ENCODE measurements at places on chromosomes 12 and 14.

DNA sequence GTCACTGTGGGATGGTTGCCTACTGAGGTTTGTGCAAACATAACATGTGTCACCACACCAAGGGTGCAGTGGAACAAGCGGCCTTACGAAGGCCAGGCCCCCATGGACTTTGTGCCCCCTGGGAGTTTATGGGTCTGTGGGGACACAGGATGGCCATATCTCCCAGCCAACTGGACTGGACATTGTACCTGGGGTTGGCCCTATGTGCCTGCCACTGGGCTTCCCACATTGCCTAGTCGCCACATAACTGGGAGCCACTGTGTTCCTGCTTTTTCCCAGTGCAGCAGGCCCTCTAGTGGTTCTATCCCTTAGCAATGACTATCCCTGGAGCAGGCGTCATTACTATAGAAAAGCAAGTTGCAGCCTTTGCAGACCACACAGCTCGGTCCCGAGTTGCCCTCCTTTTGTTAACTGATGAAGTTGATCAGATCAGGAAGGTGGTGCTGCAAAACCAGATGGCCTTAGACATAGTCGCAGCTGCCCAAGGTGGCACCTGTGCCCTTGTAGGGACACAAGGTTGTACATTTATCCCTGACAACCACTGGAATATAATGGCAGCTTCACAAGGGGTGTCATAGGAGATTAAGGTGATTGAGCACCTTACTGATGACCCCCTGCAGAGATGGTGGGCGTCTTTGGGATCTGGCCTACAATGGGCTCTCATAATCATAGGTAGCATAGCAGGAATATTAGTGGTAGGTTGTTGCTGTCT lies 15.2 kb upstream of the RNASE12 start:
- no peak for DNase-seq

DNA sequence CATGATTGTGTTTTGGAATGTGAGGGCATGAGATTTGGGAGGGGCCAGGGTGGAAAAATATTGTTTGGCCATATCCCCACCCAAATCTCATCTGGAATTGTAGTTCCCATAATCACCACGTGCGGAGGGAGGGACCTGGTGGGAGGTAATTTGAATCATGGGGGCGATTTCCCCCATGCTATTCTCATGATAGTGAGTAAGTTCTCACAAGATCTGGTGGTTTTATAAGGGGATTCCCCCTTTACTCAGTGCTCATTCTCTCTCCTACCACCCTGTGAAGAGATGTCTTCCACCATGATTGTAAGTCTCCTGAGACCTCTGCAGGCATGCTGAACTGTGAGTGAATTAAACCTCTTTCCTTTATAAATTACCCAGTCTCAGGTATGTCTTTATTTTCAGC lies 15.7 kb downstream of the OR10P1 start:
- peak; percentile 17 for DNase-seq

- no peak for DNase-seq
Observed at GRCh38 chr14:56100556-56100955, 17.7 kb upstream of the PELI2 start.

DNA sequence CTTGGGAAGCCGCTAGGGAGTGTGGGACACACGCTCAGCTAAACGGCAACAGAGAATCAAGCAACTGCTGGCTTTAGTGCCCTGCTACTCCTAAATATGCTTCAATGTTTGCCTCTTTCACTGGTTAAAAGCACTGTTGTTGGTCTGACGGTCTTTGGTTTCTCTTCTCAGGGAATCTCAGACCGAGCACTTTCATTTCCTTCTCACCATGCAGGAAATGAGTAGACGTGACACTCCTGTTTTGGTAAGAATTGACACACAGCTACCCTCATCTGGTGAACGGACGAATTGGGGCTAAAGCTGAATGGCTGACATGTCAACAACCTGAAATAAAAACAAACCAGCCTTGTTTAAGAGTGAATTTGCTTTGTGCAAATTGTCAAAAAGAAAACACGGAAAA lies 57.5 kb upstream of the PIWIL1 start:
- peak; percentile 26 for DNase-seq

DNA sequence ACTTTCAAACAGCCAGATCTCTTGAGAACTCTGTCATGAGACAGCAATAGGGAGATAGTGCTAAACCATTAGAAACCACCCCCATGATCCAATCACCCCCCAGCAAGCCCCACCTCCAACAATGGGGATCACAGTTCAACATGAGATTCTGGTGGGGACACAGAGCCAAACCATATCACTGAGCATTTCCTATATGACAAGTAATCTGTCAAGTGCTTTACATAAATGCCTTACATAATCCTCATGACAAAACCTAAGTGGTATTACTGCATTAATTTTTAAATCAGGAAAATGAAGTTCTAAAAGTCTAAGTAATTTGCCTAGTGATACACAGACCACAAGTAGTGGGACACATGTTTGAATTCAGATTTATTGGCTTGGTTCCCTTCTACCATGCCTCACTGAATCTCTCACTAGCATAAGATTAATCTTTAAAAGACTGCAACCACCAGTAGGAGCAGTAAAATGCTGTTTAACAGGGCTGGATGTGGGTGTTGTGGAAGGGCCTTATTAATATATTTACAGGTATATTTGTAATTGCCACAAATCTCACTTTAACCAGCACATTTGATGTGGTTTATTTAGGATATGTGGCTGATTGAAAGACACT lies 323.1 kb upstream of the FBXO33 start:
- no peak for DNase-seq

DNA sequence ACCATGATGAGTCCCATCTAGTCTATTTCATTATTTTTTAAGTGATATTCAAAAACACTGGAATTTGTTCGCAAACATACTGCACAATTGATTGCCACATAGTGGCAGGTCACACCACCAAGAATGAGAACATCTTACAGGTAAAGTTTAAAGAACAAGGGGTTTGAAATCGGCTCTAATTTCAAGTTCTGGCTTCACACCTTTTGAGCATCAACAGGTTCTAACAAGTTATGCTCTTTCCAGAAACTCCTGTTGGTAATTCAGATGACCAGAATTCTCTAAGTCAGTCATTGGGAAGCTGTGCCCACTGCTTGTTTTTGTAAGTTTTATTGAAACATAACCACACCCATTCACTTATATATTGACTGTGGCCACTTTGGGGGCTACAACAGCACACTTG lies 336.3 kb downstream of the FUT8 start:
- DNase-seq, result no peak

GRCh38 chr12:109500406-109501185 lies 23.2 kb downstream of the UBE3B start:
- no peak for DNase-seq

DNA sequence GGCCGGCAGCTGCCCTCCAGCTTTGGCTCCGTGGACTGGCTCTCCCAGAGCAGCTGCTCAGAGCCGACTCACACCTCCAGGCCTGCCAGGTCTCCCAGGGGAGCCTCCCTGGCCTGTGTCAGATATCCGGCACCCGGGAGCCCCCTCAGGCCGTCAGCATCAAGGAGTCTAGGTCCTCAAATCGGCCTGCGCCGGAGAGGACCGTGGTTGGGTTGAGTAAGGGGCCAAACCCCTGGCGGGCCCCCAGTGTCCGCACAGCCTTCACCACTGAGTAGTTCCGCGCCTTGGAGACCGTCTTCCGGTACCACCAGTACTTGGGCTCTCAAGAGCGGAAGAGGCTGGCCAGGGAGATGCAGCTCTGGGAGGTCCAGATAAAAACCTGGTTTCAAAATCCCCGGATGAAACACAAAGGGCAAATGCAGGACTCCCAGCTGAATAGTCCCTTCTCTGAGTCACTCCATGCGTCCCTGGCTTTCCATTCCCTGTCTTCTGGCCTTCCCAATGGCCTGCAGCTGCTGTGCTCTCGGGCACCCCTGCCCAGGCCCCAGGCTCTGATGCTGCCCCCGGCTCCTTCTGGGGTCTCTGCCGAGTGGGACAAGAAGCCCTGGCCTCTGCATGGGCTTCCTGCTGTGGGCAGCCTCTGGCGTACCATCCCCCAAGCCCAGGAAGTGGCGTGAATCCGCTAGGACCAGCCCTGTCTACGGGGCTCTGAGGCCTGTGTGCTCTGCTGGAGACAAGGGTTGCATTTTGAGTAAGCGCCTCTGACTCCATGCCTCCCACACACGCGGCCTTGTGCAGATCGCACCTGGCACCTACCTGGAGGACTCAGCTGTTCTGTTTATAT lies 245.1 kb upstream of the ATXN7L3B start:
- DNase-seq, result no peak

- no peak for DNase-seq
Observed at GRCh38 chr12:111600205-111600642, 1.1 kb upstream of the ATXN2 start.

DNA sequence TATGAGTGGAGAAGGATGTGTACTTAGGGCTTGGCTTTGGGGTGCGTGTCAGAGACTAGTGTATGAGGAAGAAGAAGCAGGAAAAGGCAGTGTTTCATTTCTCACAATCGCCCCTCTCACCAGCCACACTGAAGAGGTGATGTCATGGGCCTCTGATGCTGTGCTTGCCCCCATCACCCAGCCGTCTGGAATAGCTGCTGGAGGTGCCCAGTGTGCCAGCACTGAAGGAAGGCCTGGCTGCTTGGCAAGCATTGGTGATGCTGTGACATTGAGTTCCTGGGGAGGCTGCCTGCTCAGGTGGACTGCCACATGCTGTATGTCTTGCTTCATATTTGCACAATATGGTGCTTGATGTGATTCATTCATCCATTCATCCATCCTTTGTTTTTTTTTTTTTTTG lies 56.2 kb downstream of the CRADD start:
- no peak for DNase-seq

DNA sequence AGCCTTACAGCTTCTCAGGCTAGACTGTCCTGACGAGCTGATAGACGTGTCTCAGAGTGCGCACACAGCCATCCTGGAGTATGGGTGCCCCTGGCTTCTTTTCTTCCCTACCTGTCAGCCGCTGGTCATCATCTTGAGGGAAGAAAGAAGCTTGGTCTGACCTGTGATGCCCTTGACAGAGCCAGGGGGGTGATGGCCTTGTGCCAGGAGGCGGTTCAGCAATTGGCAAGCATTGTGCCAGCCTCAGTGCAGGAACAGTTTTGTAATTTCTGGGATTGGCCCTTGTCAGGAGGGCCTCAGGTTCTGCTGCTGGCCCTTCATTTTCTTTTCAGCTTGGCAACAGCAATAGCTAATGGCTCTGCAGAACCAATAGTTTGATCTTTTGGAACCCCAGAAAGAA lies 80.1 kb downstream of the ADCK1 start:
- no peak for DNase-seq

DNA sequence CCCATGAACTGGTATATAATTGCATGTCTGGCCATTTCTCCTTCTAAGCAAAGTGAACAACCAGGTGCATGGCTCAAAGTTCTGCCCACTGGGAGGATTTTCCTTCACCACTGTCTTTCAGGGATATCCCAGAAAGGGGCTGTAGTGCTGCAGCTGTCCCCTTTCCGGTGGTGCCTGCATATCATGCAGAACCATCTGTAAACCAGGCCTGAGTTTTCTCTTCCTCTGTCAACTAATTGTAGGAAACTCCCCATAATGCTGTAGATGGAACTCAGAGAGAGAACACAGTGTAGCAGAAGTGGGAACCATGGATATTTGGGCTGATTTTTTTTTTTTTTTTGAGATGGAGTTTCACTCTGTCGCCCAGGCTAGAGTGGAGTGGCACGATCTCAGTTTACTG lies 45.6 kb upstream of the CRY1 start:
- DNase-seq, result no peak

GRCh38 chr12:24478254-24478653 lies 470.6 kb downstream of the BCAT1 start:
- DNase-seq, result no peak

GRCh38 chr12:110281549-110282299 lies 677 bp downstream of the ATP2A2 start:
- DNase-seq, result peak; percentile 66

DNA sequence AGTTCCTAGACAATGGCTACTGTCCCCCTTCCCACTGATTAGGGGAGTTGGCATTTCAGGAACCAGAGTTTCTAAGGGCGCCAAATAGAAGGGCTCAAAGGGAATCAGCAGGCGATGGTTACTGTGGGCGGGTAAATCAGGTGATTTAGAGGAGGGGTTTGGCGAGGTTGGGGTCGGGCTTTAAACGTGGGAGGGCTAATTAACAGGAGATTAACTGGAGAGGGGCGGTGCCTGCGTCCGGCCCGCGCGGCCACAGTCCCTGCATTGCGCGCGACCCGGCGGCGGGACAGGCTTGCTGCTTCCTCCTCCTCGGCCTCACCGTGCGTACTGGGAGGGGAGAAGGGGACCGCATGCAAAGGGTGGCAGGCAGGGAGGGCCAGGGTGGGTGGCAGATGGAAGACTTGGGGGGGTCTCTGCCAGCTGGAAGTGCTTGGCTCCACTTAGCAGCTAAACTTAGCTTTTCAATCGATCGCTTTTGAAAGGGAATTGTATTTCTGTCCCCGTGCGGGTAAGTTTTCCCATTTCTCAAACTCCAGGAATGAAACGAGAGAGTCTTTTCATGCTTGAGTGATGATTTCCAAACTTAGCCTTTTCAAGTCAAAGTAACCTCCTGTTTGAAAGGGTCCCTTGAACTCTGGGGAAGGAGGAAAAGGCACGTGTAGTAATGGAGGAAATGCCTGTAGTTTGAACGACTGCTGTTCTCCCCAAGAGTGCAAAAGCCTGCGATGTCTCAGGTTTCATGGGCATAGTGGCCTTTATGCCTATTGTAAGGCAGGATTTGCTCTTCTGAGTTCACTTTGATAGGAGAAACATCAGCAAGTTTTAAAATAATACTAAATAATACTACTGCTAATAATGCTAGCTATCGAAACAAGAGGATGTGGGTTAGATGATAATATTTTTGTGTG lies at the start of gene MGST1:
MGST1 (plus strand) TSS at position 255 of the 908 bp plus-strand sequence. CDS start 6,608 bp downstream, outside the sequence.
- no peak for DNase-seq

GRCh38 chr14:33682760-33683159 lies 268.1 kb downstream of the EGLN3 start:
- DNase-seq, result no peak

DNA sequence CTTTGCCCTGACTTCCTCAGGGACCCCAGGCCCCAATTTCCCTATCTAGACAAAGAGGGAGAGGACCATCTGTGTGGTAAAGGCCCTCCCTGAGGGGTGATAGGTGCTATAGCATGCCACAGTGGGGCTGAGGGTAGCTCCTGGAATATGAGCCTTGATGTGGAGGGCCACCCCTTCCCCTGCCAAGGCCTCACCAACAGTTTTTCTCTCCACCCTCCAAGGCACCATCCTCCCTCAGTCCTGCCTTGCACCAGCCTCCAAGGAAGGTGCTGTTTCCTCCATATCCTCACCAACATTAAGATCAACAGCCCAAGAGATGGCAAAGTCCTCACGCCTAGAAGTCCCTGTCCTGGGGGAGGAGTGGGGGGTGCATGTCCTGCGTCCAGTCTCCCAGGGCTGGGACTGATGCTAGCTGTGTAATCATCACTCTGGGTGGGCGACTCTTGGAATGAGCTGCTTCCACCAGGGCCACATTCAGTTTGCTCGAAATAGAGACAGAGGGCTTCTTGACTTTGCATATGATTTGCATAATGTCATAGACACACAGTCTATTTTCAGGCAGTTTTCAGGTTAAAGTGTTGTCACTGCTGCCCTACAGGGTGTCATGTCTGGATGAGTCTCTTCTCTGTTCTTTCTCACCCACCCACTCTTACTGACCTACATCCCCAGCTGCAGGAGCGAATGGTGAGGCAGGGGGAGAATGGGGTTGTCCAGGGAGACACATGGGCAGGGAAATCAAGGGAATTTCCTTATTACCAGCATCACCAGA lies 17.4 kb downstream of the ACVRL1 start:
- no peak for DNase-seq
